ENCODE measurements at places on chromosomes 7 and 10. TPM values are rescaled to one million over a fixed set of nuclear protein-coding genes. Genes with fewer than 3 reads are reported as not detected.

SEMA4G gene
- 1.4 TPM for total RNA-seq

TCAF2 gene
- total RNA-seq, result 27.6 TPM

HACD1 gene
- 3.4 TPM for total RNA-seq

URGCP gene
- total RNA-seq, result 36.1 TPM

VWDE gene
- total RNA-seq, result 9.0 TPM

AKR1C4 gene
- total RNA-seq, result not detected

HTR7 gene
- not detected for total RNA-seq

TRPV5 gene
- not detected for total RNA-seq

ATP6V0A4 gene
- not detected for total RNA-seq

CRPPA gene
- 1.3 TPM for total RNA-seq

CCL24 gene
- total RNA-seq, result not detected

GIMAP2 gene
- 244 TPM for total RNA-seq

EXOC4 gene
- 81.2 TPM for total RNA-seq

KCNMA1 gene
- total RNA-seq, result not detected

CDHR1 gene
- total RNA-seq, result 0.17 TPM

RNF32 gene
- 1.3 TPM for total RNA-seq

ATOH7 gene
- not detected for total RNA-seq

LIPJ gene
- total RNA-seq, result 0.32 TPM

MBL2 gene
- total RNA-seq, result not detected

SFTPA2 gene
- total RNA-seq, result not detected

AKR1E2 gene
- 9.2 TPM for total RNA-seq

SNCG gene
- total RNA-seq, result not detected

NPFFR1 gene
- total RNA-seq, result not detected

FAM25A gene
- not detected for total RNA-seq

GPR85 gene
- total RNA-seq, result not detected

OGDHL gene
- total RNA-seq, result not detected

WNT8B gene
- total RNA-seq, result not detected

CCAR1 gene
- total RNA-seq, result 96.3 TPM

KAZALD1 gene
- not detected for total RNA-seq

NEBL gene
- total RNA-seq, result not detected

All from CD4-positive, alpha-beta memory T cell (primary cell).